HFFc6 (cell line): ENCODE measurements at places on chromosomes 6 and 20. TPM values are rescaled to one million over a fixed set of nuclear protein-coding genes. Genes with fewer than 3 reads are reported as not detected.

DNA sequence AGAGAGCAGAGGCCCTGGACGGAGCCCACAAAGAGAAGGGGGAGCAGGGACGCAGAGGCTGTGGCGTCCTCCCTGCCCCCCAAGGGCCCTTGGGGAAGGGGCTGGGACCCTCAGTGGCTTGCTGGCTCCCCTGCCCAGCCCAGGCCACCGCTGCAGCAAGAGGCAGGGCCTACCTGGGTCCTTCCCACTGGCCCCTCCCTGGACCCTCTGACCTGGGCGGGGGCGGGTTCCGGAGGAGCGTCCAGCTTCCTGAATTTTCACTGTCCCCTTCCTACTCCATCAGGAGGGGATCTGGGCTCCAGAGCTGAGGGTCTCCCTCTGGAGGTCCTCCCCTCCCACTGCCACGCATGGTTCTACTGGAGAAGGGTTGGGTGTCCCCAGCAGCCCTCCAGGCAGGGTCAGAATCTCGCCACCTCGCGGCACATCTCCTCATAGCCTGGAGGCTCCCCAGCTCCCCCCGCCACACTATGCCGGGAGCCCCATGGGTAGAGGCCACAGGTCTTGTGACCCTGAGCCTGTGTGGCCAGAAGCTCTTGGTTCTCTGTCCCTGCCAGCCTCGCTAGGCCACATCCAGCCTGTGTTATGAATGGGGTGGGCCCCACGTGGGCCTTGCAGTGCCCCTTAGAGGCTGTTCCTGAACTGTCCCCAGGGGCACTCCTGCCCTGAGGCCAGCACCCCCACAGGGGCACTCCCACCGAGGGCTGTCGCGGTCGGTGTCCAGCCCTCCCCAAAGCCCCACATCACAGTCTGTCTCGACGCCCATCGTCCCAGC, 1.0 kb upstream of the SOX18 start:
- H3K27me3 ChIP-seq, result peaks cover 10% of the 10 kb centered on the region
- H3K4me1 ChIP-seq, result no peaks in the 10 kb centered on the region; the same call in 1 of the 2 replicates
- no peak overlapping the region for H3K4me3 ChIP-seq
- H3K36me3 ChIP-seq, result no peaks in the 10 kb centered on the region

- H3K4me3 ChIP-seq, result no peak overlapping the region
- no peak overlapping the region for H3K27ac ChIP-seq
- 0 out of 2 replicates have a peak, but pooled peaks cover 2% of the 10 kb centered on the region for H3K27me3 ChIP-seq
- DNase-seq, result peak; percentile 63
Measured at GRCh38 chr6:22320750-22321149, 23.9 kb upstream of the PRL start.

RPP21 gene
- total RNA-seq, result 32.8 to 48.2 TPM (median 39.4 TPM) in 3 replicates

GRCh38 chr20:33105316-33105924, 26.0 kb downstream of the BPIFB4 start:
- no peaks in the 10 kb centered on the region for H3K36me3 ChIP-seq
- H3K27ac ChIP-seq, result no peak overlapping the region
- H3K4me1 ChIP-seq, result no peaks in the 10 kb centered on the region

CCDC167 gene
- total RNA-seq, result 17.7 and 22.8 TPM in 2 replicates

PPIL6 gene
- total RNA-seq, result 0.13 to 0.46 TPM (median 0.43 TPM) in 3 replicates

BPIFB2 gene
- not detected in 3 replicates for total RNA-seq

HSF2 gene
- total RNA-seq, result 8.7 to 10.5 TPM (median 9.9 TPM) in 3 replicates

DNA sequence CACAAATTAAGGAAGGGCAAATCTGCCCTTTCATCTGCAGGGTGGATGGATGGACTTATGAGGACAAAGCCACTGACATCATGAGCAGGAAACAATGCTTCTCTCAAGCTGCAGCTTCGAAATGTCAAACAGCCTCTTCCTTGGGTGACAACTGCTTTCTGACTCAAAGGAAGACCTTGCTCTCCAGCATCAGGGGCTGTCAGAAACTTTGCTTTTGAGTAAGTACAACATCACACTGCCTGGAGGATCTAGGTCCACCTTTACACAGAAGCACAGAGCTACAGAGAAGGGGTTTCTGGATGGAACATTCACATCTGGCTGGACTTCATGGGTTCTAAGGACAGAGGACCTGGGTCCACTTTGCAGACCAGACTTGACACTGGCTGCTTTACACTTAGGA, 5.9 kb downstream of the CST1 start:
- no peaks in the 10 kb centered on the region for H3K36me3 ChIP-seq
- peaks cover 5% of the 10 kb centered on the region; the same call in 1 of the 2 replicates for H3K27me3 ChIP-seq
- no peak overlapping the region for H3K4me3 ChIP-seq
- DNase-seq, result no peak
- no peak overlapping the region for H3K27ac ChIP-seq
- peaks cover 17% of the 10 kb centered on the region for H3K4me1 ChIP-seq

DNA sequence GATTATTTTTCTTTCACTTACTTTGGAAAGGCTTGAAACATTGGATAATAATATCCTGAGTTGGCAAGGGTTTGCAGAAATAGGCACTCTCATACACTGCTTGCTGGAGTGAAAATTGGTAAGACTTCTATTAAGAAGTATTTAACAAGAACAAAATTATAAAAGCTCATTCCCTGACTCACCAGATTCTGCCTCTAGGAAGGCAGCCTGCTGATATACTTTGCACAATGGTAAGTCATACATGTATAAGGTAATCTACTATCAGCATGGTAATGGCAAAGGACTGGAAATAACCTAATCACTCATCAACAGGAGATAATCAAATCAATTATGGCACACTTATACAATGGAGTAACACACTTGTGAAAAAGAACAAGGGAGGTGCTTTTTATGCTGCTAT, 85.8 kb downstream of the PLCG1 start:
- H3K4me1 ChIP-seq, result peaks cover 47% of the 10 kb centered on the region
- H3K27ac ChIP-seq, result peak overlapping the region; percentile 19; the same call in 1 of the 2 replicates
- H3K27me3 ChIP-seq, result no peaks in the 10 kb centered on the region
- peaks cover 24% of the 10 kb centered on the region for H3K36me3 ChIP-seq
- no peak overlapping the region for H3K4me3 ChIP-seq

DNA sequence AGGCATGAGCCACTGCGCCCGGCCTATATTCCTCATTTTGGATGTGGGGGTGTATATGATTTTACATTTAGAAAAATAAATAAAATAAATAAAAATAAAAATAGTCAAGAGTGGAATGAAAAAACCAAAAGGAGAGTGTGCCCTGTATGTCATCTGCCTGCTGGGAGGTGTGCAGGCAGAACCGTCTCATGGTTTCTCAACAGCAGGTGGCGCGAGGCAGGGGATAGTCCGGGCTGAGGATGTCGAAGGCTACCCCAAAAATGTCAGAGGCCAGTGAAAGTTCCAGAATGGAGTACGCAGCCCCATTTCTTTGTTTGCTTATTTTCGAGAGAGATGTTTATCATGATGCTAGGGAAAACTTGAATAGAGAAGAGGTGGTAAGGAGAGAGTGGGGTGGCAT, 16.4 kb upstream of the KIF16B start:
- DNase-seq, result no peak
- H3K4me3 ChIP-seq, result no peak overlapping the region
- no peaks in the 10 kb centered on the region; the same call in 1 of the 2 replicates for H3K27me3 ChIP-seq
- H3K4me1 ChIP-seq, result no peaks in the 10 kb centered on the region

- H3K4me1 ChIP-seq, result no peaks in the 10 kb centered on the region
- H3K4me3 ChIP-seq, result no peak overlapping the region
- no peaks in the 10 kb centered on the region for H3K27me3 ChIP-seq
- H3K36me3 ChIP-seq, result no peaks in the 10 kb centered on the region
- no peak overlapping the region for H3K27ac ChIP-seq
- DNase-seq, result no peak
Measured at GRCh38 chr6:72376736-72377135, 245.1 kb upstream of the KCNQ5 start.

C6orf47 gene
- 14.8 to 15.0 TPM (median 14.8 TPM) in 3 replicates for total RNA-seq

DNA sequence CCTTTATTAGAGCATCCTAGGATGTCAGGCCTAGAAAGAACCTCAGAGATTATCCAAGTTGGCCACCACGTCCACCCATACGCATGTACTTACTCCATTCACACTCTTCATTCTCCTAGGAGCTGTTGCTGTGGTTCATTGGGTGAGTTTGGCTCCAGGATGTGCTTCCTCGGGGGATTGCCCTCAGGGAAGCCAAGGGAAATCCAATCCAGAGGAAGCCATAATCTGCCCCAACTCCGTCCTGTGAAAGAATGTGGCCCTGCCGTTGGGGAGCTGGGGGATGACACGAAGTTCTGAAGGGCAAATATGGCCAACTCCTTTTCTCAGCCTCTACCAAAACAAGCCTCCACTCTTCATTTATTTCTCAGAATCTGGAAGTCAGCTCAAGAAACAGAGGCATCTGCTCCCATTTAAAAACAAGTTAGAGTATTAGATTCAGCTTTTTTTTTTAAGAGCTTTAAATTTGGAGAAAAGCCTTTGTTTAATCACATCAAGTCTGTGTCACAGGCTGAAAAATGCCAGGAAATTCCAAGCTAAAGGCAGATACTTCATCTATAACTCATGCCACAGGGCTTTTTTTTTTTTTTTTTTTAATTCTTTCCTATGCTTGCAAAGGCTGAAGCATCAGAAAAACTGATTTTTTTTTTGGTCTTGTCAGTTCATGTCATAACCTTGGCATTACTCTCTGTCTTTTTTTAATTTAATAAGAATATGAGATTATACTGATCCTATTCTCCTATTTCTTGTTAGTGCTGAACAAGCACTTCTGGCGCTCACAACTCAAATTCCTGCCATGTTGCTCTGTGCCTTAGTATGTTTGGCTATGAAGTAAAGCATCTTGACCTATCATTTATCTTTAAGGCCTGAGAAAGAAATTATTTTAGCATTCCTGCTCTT, 480.9 kb upstream of the MARCKS start:
- H3K4me3 ChIP-seq, result peak overlapping the region; percentile 80
- peaks cover 22% of the 10 kb centered on the region for H3K36me3 ChIP-seq
- peak; percentile 82 for DNase-seq
- no peaks in the 10 kb centered on the region; the same call in 1 of the 2 replicates for H3K27me3 ChIP-seq

DNA sequence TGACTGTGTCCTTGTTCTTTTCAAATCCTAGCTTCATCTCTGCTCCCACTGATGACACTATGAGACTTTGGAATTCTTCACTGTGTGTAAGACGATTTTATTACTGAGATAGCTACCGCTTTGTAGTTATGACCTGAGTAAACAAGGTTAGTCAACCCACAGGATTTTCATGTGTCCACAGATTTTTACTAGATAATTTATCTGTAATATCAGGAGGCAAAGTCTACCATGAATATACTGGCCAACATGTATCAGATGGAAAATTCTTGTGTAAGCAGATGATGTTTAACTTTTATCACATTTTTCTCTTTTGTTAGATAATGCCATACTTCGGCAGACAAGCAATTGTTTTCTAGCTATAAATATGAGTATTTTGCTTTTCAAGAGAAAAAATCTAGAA, 119.8 kb downstream of the SGK1 start:
- peak; percentile 60 for DNase-seq
- no peaks in the 10 kb centered on the region for H3K27me3 ChIP-seq
- peaks cover 22% of the 10 kb centered on the region for H3K4me1 ChIP-seq

DNA sequence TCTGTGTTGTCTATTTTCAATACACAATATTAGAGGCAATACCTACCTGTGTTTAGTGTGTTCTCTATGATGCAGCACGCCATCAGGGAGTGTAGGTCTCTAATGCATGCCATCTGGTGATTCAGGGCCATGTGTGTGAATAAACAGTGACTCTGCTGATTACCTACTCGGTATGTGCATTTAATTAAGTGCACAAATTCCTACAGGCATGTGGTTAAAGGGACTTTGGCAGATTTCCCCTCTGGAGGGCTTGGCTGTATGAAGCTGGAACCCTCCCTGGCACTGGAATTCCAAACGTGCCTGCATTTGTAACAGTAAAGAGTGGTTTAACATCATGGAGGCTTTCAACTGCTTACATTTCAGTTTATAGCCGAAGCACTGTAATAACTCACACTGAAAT, 401.5 kb upstream of the SASH1 start:
- no peaks in the 10 kb centered on the region for H3K4me1 ChIP-seq
- no peak overlapping the region for H3K4me3 ChIP-seq
- peaks cover 9% of the 10 kb centered on the region; the same call in 1 of the 2 replicates for H3K36me3 ChIP-seq
- H3K27me3 ChIP-seq, result no peaks in the 10 kb centered on the region
- no peak overlapping the region for H3K27ac ChIP-seq

SASH1 gene
- 62.6 to 91.4 TPM (median 77.2 TPM) in 3 replicates for total RNA-seq

- no peak overlapping the region for H3K4me3 ChIP-seq
- DNase-seq, result peak; percentile 2
- peaks cover 7% of the 10 kb centered on the region for H3K36me3 ChIP-seq
Measured at GRCh38 chr20:36717657-36718056, 28.2 kb downstream of the NDRG3 start.

MCCD1 gene
- not detected in 3 replicates for total RNA-seq

DNA sequence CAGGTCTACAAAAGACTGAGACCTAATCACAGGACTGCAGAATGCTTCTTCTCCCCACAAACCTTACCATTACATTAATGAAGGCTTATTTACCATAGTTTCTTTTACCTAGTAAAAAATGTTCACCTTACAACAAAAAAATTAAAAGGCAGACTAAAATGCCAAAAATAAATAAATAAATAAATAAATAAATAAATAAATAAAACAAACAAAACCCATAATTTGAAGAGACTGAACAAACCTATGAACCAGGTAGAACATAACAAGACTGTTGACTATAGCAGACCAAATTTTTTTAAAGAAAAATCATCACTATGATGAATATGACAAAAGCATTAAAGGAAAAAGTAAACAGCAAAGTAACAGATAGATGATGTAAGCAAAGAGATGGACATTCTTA, 946.3 kb downstream of the EPHA7 start:
- no peak overlapping the region for H3K4me3 ChIP-seq
- no peak overlapping the region for H3K27ac ChIP-seq
- no peaks in the 10 kb centered on the region for H3K27me3 ChIP-seq
- no peaks in the 10 kb centered on the region for H3K4me1 ChIP-seq

GRCh38 chr20:10336959-10337729, 96.9 kb downstream of the MKKS start:
- H3K4me1 ChIP-seq, result no peaks in the 10 kb centered on the region
- H3K27me3 ChIP-seq, result peaks cover 13% of the 10 kb centered on the region; the same call in 1 of the 2 replicates
- no peak for DNase-seq
- H3K4me3 ChIP-seq, result no peak overlapping the region

DNA sequence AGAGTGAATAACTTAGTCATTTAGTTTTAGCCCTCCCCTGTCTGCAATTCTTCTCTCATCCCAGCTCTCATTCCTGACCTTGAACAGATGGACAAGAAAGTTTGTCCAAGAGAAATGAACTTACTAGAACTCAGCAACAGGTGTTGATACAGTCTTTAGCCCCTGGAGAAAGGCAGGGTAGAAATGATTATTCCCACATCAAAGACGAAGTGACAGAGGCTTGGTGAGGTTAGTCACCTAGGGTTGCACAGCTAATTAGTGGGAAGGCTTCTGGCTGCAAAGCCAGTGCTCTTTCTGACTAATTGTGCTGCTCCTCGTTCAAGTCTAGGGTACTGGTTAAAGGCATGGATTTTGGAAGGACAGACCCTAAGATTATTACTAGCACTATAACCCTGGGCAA, 4.5 kb downstream of the ZDHHC14 start:
- no peak overlapping the region for H3K4me3 ChIP-seq
- peaks cover 16% of the 10 kb centered on the region for H3K36me3 ChIP-seq
- peaks cover 14% of the 10 kb centered on the region for H3K4me1 ChIP-seq
- no peaks in the 10 kb centered on the region for H3K27me3 ChIP-seq
- no peak overlapping the region for H3K27ac ChIP-seq

IRAK1BP1 gene
- total RNA-seq, result 1.8 and 2.1 TPM in 2 replicates

DNA sequence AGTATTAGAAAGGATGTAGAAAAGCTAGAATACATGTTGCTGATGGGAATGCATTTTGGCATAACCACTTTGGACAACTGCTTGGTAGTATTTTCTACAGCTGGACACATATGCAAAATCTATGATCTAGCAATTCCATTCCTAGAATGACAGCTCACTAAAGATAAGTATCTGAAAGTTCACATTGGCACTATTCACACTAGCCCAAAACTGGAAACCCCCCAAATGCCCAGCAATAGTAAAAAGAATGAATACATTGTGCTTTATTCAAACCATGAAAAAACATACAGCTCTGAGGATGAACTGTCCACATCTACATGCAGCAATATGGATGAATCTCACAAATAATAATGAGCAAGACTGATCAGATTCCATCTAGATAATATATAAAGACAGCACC, 79.0 kb downstream of the PPP1R3G start:
- no peak overlapping the region for H3K4me3 ChIP-seq
- no peak for DNase-seq
- H3K27ac ChIP-seq, result no peak overlapping the region

EYS gene
- not detected in 3 replicates for total RNA-seq
